Melanocyte of skin (primary cell): ENCODE measurements at places on chromosomes 12 and 14. TPM values are rescaled to one million over a fixed set of nuclear protein-coding genes. Genes with fewer than 3 reads are reported as not detected.

The ANAPC7 gene
- 51.0 and 66.5 TPM in 2 replicates for total RNA-seq

The LTBR gene
- total RNA-seq: 129 and 139 TPM in 2 replicates

The SLC11A2 gene
- 137 and 179 TPM in 2 replicates for total RNA-seq

The TRIM9 gene
- 4.7 and 8.9 TPM in 2 replicates for total RNA-seq

The RFLNA gene
- total RNA-seq: 0.31 and 1.3 TPM in 2 replicates

The GUCY2C gene
- total RNA-seq: not detected in 2 replicates

The SERPINA6 gene
- total RNA-seq: not detected in 2 replicates

The IKZF4 gene
- 2.1 and 2.2 TPM in 2 replicates for total RNA-seq

The RNASE1 gene
- total RNA-seq: not detected in 2 replicates
